ENCODE measurements at places on chromosomes 11 and 22.

DNA sequence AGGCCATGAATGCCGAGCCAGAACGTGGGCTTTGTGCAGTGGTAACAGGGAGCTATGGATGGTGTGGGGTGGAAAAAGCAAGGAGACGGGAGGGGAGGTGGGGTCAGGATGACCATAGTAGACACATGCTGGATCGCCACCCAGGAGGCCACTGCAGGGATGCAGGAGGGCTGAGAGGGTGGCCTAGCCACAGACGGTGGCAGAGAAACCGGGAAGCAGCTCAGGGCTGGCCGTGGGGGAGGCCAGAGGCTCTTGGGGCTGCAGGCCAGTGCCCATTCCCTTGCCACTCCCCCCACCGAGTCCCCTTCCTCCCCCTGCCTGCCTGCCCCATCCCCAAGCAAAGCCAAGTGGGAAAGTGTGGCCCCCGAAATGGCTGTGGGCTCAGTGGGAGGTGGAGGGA is 59.1 kb upstream of the TCF20 start:
- DNase-seq: no peak

DNA sequence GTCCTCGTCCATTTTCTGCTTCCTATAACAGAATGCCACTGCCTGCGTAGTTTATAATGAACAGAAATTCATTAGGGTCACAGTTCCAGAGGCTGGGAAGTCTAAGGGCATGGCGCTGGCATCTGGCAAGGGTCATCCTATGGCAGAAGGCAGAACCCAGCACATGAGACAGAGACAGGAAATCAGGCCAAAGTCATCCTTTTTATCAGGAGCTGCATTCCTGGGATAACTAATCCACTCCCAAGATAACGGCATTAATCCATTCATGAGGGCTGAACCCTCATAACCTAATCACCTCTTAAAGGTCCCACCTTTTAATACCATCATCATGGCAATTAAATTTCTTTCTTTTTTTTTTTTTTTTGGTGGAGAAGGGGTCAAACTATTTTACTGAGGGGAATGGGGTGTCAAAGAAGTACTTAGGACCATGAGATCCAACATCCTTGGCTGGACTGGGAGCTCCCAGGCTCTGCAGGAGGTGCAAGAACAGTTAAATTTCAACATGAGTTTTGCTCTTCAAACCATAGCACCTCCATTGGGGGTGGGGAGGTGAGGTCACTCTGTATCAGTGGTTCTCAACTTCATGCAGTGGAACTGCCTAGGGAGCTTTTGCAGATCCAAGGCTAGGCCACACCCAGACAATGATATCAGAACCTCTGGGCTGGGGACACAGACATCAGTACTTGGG is 4.4 kb downstream of the TMEM109 start:
- no peak for DNase-seq

DNA sequence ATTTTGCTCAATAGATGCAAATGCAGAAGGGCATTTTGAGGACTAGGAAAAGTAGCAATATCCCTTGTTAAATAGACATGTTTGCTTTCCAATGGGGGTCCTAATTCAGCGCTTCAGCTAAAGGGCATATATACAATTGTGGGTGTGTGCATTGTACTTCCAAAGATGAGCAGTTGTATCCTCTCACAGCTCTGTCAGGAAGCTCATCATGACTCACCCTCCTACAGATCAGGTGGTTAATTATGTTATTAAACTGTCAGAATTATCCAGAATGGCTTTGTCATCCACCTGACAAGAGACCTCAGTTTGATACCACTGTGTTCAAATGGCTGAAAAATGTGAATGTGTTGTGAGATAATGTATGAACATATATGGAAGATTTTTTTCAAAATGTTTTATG is 252.2 kb upstream of the MTNR1B start:
- DNase-seq: peak; percentile 63

GRCh38 chr11:73204711-73205121 is 13.4 kb upstream of the P2RY2 start:
- no peak for DNase-seq

DNA sequence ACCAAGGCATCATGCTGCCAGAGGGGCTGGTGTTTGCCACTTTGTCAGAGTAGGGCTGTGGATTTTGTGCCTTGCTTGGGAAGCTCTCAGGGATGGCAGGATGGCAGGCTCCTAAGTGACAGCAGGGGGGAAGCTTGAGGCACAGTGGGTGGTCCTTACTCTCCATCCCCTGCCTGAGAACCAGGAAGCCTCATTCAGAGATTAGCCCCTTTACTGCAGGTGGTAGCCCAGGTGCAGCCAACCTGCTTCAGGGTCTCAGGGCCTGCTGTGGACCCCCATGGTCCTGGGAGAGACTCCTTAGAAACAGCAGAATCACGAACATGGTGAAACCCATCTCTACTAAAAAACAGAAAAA is 8.9 kb upstream of the ST3GAL4 start:
- no peak for DNase-seq

- no peak for DNase-seq
Observed at GRCh38 chr11:3927129-3927796, 71.8 kb downstream of the STIM1 start.

DNA sequence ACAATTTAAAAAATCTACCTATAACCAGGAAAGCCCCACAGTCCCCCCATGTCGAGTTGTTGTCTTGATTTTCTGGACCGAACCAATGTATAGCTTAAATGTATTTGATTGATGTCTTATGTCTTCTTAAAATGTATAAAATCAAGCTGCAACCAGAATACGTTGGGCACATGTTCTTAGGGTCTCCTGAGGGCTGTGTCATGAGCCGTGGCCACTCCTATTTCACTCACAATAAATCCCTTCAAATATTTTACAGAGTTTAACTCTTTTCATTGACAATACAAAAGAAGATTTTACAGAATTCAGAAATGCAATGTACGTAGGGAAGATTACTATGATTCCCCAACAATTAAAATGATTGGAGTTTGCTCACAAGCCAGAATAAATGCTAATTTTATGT is 428.7 kb upstream of the RAG2 start:
- no peak for DNase-seq

All from NCI-H1417 (cell line).